Stimulated activated CD8-positive, alpha-beta memory T cell treated with anti-CD3 and anti-CD28 coated beads, Interleukin-4, amount 100 ng/mL, for 1 hour (primary cell): ENCODE measurements at places on chromosomes 6 and 20.

DNA sequence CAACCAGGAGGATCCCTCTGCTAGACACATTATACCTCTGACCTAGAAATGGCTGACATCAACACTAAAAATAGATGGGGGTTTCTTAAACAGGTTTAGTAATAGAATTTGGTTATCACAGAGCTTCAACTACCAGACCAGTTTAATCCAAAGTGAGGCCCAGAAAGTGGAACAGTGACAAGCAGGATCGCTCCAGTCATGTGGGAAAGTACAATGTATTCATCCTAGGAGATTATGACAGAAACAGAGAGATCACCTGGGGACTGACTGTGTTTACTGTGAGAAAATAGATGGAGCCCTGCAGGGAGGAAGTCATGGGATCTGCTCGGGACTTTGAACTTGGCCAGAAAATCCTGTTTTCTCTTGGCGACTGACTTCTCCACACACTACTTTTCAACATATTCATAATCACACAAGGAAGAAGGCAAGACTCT lies 238.7 kb upstream of the SOX4 start:
- no peak for DNase-seq

DNA sequence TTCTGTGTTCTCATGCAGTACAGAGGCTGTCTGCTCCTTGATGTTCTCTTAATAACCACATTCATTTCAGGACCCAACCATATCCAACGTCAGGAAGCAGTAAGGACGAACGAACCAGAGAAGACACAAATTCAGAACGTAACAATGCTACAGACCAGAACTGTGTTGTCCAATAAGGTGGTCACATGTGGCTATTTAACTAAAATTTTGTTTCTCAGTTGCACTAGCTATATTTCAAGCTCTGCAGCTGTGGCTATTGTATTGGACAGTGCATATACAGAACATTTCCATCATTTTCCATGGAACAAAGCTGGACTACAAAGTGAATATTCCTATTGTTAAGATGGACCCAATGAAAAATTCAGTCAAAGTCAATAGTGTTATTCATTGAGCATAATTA lies 27.0 kb downstream of the MAP7 start:
- no peak for DNase-seq

DNA sequence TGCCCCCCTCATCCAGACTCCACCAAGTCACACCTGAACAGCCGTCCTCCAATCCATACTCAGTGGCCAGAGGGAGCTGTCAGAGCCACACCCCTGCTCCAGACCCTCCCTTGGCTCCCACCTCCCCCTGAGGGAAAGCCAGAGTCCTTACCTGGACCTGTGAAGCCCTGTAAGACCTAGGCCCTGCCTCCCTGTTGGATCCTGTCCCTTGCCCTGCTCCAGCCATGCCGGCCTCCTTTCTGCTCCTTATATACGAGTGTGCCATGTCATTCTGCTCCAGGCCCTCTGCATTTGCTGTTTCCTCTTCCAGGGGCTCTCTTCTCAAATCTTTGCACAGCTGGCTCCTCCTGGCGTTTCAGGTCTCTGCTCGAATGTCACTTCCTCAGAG lies 100.3 kb upstream of the MYL9 start:
- DNase-seq, result no peak

DNA sequence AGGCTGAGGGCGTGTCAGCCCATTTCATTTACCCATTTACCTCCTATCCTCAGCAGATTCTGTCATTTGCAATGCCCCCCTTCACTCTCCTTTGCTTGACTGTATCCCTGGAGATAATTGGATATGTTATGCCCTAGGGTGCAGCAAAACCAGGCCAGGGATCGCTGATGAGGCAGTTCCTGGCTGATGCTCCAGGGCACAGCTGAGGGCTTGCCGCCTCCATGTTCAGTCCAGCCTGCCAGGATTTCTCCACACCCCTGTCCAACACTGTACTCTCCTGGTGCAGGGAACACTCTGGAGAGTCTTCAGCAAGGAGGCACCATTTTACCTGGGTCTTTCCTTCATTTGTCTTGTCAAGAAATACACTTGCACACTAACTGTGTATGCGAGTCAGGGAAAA lies 532.1 kb upstream of the CHD6 start:
- DNase-seq, result no peak

- no peak for DNase-seq
Observed at GRCh38 chr6:145823328-145823944, 8.8 kb upstream of the FBXO30 start.

GRCh38 chr20:39645131-39645530 lies 683.0 kb downstream of the DHX35 start:
- no peak for DNase-seq

DNA sequence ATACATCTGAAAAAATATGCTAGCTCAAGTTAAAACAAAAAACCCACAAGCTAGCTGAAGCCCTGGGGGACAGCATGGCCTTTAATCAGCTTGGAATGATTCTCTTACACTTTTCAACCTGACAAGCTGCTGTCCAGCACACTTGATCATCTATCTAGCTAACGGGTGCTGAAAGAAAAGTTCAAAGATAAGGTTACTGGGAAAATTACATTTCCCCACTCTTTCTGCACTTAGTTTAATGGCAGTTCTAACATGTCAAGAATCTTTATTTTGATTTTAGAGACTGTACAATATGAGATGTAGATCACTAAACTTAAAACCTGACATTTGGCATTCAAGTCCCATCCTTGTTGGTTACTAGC lies 53.4 kb downstream of the STK4 start:
- no peak for DNase-seq

GRCh38 chr20:62832212-62832922 lies 15.5 kb downstream of the COL9A3 start:
- DNase-seq, result no peak

DNA sequence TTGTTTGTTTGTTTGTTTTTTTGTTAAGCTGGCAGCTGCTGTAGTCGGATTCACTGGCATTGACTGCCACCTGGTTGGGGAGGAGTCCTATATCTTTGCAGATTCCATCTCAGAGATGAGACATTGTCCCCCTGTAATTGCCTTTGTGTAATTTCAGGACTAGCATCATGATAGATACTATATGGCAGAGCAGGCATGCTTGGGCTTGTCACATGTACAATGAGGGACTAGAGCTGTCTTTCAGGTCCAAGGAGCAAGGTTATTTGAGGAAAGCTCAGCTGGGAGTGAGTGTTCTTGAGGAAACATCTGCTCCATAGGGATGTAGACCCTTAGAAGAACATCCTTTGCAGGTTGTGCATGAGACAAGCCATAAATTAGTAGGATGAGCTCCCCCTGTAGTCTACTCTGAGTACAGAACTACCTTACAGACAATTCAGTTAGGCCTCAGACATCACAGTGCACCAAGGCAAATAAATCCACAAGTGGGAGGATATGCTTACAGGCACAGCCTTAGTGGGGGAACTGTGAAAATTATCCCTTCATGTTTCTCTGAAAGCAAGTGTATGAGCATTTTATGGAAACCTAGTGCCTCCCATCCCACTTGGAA lies 62.1 kb downstream of the BMP2 start:
- DNase-seq, result no peak
